ENCODE measurements at places on chromosomes 12 and 14.

- no peak for DNase-seq
Measured at GRCh38 chr14:100778951-100779690, 46.8 kb upstream of the MEG3 start.

- DNase-seq, result no peak
Measured at GRCh38 chr14:105165761-105166485, 2.7 kb downstream of the JAG2 start.

- DNase-seq, result no peak
Measured at GRCh38 chr14:58275527-58276190, 22.7 kb upstream of the ARID4A start.

DNA sequence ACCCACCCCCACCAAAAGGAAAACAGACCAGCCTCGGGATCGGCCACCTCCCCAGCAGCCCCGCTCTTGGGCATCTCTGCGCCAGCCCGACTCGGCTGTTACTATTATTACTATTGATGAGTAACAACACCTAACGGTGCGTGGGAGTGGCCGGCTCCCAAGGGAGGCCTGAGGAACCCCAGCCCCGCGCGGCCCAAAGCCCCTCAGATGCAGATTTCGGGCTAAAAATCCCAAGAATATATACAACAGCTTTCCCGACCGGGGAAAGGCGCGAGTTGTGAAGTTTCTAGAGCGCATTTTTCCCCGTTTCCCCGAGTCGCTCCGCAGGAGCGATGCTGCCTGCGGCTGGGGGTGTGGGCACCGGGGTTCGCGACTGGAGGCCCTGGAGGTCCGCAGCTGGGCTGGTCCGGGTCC is 565 bp downstream of the NT5DC3 start:
- DNase-seq, result no peak

DNA sequence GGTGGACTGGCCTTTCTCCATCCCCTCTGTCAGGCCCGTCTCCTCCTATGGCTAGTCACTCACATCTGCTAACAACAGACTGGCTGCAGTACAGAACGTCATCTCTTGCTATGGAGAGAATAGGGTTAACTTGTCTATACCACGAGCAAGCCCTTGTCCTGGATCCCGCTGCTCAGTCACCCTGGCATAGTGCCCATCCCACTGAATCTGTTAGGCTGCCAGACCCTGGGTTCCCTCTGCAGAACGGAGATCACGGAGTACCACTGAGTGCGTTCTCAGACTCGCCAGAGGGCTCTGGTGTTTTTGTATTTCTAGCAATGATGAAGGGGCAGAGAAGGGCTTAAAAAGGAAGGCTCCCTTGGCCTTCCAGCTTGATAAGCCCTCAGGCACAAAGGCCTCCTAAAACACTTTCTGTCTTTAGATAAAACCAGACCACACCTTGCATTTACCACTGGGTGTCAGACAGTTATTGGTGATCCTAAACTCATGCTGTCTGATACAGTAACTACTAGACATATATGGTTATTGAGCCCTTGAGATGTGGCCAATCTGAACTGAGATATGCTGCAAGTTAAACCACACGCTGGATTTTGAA is 6.3 kb upstream of the NRIP2 start:
- DNase-seq, result no peak

DNA sequence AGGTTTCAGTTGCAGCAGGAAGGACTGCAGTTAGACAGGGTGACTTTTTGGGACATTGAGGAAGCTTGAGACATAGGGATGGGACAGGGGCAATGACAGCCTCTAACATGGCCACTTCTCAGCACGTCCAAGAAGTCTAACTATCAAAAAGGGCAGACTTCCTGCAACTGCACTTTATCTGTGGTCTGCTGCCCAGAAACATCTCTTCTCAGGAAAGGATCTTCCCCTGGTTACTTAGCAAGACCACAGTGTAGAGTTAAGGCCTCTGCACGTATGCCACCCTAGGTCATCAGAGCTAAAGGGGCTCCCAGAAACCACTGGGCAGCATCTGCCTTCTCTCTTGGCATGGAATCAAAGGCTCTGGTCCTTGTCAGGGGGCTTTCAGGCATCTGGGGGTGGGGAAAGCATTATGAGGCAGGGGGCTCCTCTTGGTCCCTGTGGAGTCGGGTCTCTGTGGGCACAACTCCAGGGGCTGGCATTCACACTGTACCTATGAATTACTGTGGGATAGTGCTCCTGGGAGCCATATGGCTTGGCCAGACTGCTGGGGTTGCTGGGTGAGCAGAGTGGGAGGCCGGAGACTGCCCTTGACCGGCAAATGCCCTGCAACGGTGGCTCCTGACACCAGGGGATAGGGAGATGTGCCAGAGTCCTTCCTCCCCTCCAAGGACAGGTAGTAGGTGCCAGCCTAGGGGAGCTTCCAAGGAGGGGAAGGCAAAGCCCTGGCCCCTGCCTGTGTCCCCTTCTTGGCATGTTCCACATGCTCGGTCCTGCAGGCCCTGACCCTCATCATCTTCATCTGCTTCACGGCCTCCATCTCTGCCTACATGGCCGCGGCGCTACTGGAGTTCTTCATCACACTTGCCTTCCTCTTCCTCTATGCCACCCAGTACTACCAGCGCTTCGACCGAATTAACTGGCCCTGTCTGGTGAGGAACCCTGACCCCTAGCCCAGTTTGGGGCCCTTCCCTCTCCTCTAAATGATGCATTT is 1.0 kb downstream of the CMTM5 start:
- DNase-seq, result no peak
